Stimulated activated CD8-positive, alpha-beta memory T cell treated with anti-CD3 and anti-CD28 coated beads, Interleukin-4, amount 100 ng/mL, for 4 hours (primary cell): ENCODE measurements at places on chromosomes 4 and X.

DNA sequence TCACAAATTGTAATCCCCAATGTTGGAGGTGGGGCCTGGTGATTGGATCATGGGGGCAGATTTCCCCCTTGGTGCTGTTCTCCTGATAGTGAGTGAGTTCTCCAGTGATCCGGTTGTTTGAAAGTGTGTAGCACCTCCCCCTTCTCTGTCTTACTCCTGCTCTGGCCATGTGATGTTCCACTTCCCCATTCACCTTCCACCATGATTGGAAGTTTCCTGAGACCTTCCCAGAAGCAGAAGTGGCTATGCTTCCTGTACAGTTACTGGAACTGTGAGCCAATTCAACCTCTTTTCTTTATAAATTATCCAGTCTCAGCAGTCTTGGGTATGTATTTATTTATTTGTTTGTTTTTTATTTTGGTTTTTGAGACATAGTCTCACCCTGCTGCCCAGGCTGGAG lies 143.2 kb downstream of the CPE start:
- no peak for DNase-seq

GRCh38 chr4:159526172-159526571 lies 423.3 kb downstream of the RAPGEF2 start:
- DNase-seq, result no peak

- DNase-seq, result no peak
These were observed 41.5 kb upstream of the FAT1 start for GRCh38 chr4:186765138-186765537.

DNA sequence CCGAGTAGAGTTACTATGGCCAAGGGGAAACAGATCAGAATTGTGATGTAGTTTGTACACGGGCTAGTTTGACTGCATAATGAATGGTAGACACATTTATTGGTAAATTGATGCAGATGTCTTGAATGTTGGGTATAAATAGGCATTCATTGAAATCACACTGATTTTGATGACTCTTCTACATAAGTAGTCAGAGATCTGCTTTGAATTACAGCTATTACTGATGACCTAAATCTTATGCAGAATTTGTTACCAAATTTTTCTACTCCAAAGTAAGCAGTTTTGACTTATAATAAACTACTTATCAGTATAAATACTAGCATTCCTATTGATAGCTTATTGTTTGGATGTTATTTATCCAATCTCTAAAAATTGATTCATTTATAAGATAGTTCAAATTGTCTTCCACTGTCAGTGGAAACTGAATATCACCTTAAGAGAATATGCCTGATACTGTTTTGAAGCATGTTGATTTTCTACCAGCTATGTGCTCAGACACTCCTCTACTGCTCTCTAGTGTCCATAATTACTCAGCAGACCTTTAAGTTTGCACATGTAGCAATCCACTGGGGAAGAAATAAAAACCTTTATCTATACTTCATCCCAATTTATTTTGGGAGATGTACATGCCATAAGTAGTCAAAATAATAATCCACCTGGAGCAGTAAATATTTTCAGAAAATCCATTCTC lies 120.3 kb downstream of the RASL11B start:
- DNase-seq, result no peak

DNA sequence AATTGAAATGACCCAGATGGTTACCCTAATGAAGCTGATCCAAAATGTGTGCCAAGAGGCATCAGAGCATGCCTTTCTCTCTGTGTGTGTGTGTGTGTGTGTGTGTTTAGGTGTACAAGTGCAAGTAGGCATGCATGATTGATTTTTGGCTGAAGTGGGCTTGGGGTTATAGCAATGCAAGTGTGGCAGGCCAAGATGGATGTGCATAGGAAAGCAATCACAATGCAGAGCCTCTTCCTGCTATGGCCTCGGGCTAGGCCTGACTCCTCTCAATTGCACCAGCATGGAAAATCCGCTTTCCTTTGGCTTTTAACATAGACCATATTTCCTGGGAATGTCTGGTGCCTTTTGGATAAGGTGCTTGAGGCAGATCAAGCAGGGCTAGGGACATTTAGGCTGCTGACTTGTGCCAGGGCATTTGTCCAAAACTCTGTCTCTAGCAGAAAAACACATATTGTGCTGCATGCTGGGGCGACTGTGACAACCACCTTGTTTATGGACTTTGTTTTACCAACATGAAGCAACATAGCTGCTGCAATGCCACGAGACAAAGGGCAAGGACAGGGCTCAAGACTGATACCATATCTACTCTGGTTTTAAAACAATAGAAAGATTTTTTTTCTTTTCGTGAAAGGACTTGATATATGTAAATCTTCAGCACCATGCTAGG lies 395.7 kb downstream of the RAPGEF2 start:
- DNase-seq, result no peak

GRCh38 chrX:85136409-85136808 lies 107.2 kb downstream of the SATL1 start:
- no peak for DNase-seq

DNA sequence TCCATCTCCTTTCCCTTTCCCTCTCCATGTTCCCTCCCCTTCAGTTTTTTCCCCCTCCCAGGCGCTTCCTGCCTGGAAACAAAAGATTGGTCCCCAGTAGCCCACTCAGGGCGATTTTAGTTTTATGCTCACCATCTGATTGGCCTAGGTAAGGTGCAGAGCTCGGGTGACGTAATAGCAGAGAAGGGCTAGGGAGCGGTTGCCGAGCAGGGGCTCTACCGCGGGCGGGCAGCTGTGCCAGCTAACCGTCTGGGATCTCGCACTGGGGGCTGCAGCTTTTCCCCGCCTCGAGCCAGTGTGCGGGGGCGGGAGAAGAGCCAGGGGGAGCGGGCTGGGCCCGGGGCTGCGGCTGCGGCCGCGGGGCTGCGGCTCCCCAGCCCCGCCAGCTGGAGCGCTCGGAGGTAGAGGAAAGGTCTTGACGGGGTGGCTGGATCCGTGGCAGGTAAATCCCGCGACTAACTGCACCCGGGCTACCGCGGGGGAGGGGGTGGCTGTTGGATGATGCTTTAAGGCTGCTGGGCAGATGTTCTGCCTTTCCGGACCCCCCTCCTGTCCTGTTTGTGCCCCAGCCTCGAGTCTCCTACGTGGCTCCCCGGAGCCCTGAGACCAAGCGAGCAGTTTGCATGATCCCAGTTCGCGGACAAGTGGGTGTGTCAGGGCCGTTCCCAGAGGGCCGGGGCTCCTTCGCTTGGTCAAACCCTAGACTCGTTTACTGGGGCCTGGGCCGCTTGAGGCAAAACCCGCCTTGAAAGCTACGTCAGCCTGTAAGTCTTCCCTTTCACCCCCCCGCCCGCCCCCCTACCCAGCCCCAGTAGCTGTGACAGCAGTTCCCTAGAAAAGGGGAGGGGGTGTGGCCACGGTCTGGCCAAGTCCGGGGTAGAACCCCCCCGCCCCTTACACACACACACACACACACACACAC lies at the start of gene PAK3:
Gene PAK3, plus strand, starts transcription at position 218 of the 922 bp plus-strand sequence. CDS start 26,913 bp downstream, outside the sequence.
- DNase-seq, result no peak

- no peak for DNase-seq
These were observed 93.2 kb downstream of the FAM13A start for GRCh38 chr4:88963817-88964216.

GRCh38 chrX:110032534-110033147 lies 29.7 kb downstream of the TMEM164 start:
- no peak for DNase-seq

GRCh38 chrX:107775000-107775733 lies 420 bp downstream of the TSC22D3 start:
- no peak for DNase-seq

GRCh38 chr4:54678826-54679225 lies 21.1 kb downstream of the KIT start:
- no peak for DNase-seq

DNA sequence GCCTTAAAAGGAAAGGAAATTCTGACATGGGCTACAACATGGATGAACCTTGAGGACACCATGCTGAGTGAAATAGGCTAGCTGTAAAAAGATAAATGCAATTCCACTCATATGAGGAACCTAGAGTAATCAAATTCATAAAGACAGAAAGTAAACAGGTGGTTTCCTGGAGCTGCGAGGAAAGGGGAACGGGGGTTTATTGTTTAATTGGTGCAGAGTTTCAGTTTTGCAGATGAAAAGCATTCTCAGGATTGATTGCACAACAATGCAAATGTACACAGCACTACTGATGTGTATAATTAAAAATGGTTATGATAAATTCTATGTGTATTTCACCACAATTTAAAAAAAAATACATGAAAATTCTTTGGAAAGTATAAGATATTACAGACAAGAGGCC lies 24.0 kb downstream of the PLRG1 start:
- DNase-seq, result no peak

- DNase-seq, result no peak
These were observed 7.8 kb upstream of the AKAP14 start for GRCh38 chrX:119887721-119888425.

GRCh38 chrX:85115252-85115651 lies 111.6 kb downstream of the APOOL start:
- DNase-seq, result no peak

GRCh38 chr4:23959396-23960148 lies 69.7 kb upstream of the PPARGC1A start:
- DNase-seq, result no peak

- DNase-seq, result no peak
These were observed 614.5 kb upstream of the LCORL start for GRCh38 chr4:18636001-18636585.

DNA sequence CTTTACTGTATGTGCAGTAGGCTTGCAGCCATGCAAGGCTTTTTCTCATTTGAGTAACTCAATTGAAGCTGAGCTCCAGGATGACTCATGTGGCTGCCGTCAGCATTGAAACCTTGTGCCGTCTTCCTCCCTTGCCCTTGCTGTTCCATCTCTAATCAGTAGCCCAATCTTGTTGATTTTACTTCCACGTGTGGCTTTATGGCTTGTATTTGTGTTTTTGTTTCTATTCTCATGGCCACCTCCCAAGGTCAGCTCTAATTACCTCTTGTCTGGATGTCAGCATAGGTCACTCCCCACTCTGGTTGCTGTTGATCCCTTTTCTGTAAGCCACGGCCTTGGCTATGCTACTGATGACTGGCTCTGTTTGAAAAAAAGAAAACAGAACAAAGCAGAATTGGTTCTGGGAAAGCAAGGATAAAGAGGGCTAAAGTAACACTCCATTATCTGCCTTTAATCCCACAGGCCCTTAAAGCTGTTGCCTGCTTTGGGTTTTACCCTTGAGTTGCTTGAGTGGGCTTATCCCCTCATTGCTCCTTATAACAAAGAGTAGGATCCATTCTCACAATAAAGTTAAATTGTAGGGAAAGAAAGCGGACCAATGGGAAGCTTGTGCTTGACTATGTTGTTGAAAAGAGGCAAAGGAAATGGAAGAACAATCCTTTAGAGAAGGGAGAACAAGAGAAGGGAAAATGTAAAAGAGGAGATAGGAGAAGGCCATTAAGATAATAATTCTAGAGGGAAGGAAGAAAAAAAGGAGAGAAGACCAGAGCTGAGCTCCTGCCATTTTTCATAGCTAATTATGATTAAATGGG lies 173.9 kb upstream of the PGRMC2 start:
- no peak for DNase-seq

DNA sequence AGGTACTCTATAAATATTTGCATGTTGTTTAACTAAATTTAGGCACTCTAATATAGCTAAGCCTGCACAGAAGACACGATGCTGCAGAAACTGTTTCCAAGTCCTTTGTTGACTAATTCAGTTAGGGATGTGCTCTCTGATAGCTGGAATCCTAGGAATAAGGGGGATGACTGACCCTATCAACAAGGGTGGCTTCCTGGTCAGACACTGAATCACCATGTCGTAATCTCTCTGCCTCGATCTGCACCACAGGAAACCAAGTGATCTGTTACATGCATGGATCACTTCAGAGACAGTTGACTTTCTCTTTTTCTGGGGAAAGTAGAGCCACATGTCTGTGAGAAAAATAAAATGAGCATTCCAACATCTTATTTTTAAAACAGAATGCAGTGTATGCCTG lies 169.1 kb downstream of the GUCY2F start:
- no peak for DNase-seq

DNA sequence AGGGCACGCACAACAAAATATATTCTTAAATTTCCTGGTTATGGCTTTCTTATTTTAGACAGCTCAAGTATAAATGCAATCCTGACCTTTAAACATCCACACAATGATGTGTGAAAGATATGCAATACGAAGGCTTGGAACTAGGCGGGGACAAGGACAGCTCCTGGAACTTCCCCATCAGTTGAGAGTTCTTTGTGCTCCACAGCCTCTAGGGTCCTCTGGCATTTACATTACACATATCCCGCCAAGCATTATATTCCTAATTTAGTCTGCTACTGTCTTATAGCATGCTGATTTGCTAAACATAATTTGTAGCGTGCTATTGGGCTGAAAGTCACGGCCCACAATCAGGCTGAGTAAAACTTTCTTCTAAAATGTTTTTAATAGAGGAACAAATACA lies 74.4 kb downstream of the FTHL17 start:
- DNase-seq, result no peak

GRCh38 chrX:142977128-142977914 lies 48.4 kb upstream of the SPANXN4 start:
- DNase-seq, result no peak

DNA sequence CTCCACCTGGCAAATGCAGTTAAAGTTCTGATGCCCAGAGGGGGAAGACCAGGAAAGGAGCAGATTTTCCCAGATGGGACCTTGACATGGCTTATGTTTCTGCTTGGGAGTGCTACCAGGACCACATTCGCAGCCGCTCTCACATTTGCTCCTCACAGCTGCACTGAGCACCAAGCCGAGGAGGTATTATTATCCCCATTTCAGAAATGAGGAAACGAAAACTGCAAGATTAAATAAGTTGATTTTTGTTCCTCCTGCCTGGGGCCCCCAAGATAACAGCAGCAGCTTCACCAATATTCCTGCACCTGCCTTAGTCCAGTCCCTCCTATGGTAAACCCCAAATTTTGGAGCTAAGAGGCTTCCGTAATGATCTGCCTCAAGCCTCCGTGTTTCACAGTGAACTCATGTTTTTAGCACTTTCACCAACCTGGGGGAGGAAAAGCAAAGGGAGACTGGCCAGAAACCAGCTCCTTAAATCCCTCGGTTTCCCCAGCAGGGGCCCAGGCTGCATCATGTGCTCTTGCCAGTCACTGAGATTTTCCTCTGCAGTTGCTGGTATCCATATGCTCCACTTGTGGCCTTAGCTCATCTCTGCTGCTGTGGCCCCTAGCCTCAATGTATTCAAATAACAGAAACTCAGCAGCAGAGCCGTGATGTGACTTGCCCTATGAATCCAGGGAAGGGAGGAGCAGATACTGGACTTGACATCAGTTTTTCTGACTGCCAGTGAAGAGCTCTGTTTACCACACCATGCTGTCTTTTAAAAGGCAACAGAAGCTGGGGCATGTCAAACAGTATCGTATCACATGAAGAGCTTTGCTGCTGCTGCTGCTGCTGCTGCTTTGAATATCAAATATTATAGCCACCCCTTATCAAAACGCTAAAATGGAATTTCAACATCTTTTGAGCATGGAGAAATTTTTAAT lies 95.5 kb upstream of the KLHL13 start:
- no peak for DNase-seq

- no peak for DNase-seq
These were observed 59.2 kb downstream of the SLC7A11 start for GRCh38 chr4:138182838-138183426.

GRCh38 chr4:111923786-111924185 lies 221.5 kb upstream of the FAM241A start:
- DNase-seq, result no peak

GRCh38 chrX:21853578-21853977 lies 2.2 kb upstream of the YY2 start:
- no peak for DNase-seq
